ENCODE measurements at places on chromosomes 2 and 18.

DNA sequence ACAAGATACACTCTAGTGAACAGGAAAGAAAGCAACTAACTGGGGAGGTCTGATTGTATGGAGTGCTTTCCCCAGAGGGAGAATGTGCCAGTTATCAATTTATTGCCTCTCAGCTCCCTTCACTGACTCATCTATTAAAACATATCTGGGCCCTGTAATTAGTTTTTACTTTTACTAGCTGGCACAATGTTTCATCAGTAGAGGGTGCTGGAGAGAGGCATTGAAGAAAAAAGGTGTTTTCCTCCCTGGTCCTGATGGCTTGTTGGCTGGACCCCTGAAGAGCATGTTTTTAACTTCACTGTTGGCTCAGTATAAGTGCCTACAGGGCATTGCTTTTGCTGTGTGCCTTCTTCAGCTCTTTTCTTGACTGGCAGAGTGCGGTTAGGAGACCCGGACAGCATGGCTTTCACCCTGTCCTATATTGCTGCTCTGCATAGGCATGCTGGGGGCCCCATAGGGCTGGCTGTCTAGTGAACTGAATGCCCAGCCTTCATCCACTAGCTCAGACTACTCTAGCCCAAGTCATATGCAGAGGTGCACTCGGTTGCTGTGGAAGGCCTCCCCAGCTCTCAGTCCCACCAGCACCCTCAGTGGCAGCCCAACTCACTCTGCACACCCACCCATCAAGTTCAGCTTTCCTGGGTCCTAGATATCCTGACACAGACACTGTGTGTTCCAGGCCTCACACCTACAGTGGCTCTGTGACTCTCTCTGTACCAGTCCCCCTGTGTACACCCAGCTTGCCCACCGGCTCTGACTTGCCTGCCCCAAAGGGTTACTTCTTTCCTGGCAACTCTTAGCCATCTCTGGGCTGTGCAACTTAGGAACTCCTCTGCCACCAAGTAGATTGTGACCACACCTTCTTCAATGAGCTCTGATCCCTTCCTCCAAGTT, 62.3 kb upstream of the ACYP2 start:
- no peak for DNase-seq

- DNase-seq = no peak
These were observed 213.4 kb downstream of the DCC start for GRCh38 chr18:52553441-52553840.

GRCh38 chr2:23595601-23596251, 210.7 kb downstream of the KLHL29 start:
- no peak for DNase-seq

GRCh38 chr2:26292646-26293045, 47.9 kb downstream of the HADHB start:
- no peak for DNase-seq

DNA sequence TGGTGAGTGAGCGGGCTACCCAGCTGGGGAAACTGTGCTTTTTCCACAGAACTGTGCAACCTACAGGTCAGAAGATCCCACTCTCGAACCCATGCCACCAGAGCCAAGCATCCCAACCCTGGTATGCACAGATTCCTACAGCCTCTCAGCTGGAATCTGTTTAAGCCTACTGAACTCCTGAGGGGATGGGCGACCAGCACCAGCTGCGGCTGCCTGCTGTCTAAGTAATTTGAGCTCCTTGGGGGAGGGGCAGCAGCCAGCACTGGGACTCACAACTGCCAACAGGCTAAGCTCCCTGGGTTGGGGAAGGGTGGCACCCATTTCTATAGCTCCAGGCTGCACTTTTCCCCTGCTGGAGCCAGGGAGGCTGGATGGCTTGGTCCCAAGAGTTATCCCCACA, 11.8 kb downstream of the CYP27C1 start:
- DNase-seq = no peak

DNA sequence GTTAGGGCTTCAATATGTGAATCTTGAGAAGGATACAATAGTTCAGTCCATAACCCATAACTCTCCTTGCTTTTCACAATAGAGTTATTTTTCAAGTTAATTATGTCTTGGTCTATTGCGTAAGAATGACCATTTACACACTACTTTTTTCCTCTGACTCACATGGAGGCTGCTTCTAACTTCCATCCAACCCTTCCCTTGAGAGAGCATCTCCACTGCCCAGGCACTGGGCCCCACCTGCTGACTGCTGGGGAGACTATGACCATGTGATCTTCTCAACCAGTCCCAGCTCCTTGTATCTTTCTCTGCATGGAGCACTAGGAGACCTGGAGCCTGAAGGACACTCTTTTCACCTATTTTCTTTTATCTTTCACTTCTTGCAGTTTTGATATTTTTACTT, 251.5 kb downstream of the GPD2 start:
- no peak for DNase-seq

- peak; percentile 39 for DNase-seq
These were observed 248.9 kb downstream of the TDRD15 start for GRCh38 chr2:21372654-21373053.

DNA sequence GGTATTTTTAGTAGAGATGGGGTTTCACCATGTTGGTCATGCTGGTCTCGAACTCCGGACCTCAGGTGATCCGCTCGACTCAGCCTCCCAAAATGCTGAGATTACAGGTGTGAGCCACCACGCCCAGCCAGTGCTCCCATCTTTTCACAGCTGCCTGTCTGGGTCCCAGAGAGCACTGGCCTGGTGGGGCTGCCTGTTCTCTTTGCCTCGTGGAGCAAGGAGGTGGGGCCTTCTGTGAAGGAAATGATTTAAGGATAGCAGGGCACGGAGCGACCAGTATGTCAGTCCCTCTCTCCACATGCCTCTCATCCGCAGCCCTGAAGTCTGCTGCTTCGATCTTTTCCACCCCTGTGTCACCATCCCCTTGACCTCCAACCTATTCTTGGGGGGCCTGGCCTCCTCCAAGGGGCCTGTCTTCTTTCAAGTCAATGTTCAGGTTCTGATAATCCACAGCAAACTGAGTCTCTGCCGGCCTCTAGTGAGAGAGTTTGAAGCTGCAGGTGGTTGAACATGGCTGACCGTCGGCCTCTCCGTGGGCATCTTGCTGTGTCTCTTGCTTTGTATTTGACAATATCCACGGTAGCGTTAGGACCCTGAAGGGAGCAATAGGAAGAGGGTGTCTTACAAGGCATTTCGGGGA, 28.2 kb upstream of the GIGYF2 start:
- DNase-seq = no peak

- DNase-seq = no peak
These were observed 61.1 kb downstream of the EIF5B start for GRCh38 chr2:99398303-99398702.

GRCh38 chr2:176468457-176469113, 199.3 kb downstream of the MTX2 start:
- DNase-seq = no peak

- DNase-seq = no peak
These were observed 75.5 kb upstream of the KLF7 start for GRCh38 chr2:207241198-207241597.

DNA sequence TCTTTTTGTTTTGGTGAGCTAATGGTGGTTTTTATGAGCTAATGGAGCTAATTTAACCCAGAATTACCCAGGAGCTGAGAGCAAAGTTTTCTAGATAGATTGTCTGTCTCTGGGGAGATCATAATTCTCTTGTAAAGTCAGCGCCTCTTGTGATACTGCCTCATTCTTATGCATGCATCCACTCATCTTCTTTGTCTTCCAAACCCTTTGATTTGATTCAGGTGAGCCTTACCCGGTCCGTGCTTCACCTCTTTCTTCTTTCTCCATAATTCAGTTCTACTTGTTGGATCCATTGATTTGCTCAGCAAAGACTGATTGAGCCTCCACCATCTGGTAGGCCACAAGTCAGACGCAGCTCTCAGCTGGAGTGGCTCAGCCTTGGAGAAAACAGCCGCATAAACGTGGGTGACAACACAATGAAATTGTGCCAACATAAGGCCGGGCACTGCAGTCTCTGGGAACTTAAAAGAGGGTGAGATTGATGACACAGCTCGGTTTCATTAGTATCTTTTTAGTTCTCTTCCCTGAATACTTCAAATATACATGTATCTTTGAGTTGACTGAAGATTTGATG, 158.5 kb upstream of the SH3BP4 start:
- DNase-seq = no peak

- no peak for DNase-seq
These were observed 114.1 kb upstream of the MSH2 start for GRCh38 chr2:47288864-47289263.

GRCh38 chr2:189483571-189483970, 42.3 kb downstream of the WDR75 start:
- DNase-seq = no peak

DNA sequence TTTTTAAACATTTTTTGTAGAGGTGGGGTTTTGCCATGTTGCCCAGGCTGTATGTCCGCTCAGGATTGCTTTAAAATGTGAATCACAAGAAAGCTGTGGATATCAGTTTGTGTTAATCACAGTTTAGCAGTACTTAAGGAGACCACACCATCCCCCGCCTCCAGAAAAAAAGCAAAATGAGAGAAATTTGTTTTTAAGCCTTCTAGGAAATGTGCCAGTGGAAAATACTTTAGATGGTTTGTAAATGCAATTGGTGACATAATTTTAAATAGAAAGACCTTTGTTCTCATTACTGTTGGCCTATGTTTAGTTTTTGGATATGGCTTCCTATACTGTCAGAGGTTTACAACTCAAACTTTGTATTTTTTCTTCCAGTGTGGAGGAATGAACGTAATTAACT, 27.0 kb downstream of the GCA start:
- DNase-seq = no peak

DNA sequence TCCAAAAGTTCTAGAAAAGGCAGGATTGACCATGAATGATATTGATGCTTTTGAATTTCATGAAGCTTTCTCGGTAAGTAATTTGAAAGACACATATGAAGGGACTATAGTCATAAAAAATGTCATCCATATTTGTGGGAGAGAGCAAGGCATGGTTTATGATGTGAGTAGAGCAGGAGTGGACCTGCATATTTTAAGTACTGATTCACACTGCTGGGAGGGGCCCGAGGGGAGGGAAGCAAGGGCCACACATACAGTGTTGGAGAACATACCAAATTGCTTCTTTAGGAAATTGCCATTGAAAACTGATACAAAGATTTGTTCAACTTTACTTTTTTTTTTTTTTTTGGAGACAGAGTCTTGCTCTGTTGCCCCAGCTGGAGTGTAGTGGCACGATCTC, 39.4 kb downstream of the HADHB start:
- DNase-seq = no peak

DNA sequence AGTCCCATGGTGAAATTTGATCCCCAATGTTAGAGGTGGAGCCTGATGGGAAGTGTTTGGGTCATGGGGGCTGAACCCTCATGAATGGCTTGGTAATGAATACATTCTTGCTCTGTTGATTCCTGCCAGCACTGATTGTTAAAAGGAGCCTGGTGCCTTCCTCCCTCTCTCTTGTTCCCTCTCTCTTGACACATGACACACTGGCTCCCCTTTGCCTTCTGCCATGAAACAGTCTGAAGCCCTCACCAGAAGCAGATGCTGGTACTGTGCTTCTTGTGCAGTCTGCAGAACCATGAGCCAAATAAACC, 30.6 kb upstream of the EPC2 start:
- no peak for DNase-seq

- DNase-seq = no peak
These were observed 54.0 kb upstream of the STRN start for GRCh38 chr2:37020212-37020886.

- DNase-seq = no peak
These were observed 2.4 kb downstream of the C2orf42 start for GRCh38 chr2:70188460-70188859.

- no peak for DNase-seq
These were observed 53.9 kb downstream of the MYO7B start for GRCh38 chr2:127589358-127589757.

DNA sequence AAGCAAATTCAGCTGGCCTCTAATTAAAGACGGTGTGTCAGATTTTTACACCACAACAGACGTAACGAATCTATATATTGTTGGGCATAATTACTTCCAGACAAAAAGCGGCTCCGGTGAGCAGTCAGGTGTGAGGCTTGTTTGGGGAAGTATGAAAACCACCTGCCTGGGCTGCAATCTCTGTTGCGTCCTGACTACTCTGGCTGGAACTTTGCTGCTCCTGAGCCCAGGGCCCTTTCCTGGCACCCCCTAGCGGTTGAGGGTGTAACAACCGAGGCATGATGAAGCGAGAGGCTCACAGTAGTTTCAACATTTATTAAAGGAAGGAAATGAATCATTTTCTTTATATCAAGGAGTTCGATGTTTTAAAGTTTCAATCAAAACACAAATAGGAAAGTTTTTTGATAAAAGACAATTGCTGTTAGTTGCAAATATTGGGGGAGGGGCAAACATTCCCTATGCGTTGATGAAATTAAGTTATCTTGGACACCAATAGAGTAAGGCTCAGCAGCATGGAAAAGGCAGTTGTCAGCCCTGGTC, 10.6 kb upstream of the ITGB6 start:
- DNase-seq = peak; percentile 18

- no peak for DNase-seq
These were observed at the start of gene DTNA for GRCh38 chr18:34709750-34710441. DTNA (plus strand) TSS chr18:34710298; CDS start chr18:34755977, 45,679 bp downstream.

DNA sequence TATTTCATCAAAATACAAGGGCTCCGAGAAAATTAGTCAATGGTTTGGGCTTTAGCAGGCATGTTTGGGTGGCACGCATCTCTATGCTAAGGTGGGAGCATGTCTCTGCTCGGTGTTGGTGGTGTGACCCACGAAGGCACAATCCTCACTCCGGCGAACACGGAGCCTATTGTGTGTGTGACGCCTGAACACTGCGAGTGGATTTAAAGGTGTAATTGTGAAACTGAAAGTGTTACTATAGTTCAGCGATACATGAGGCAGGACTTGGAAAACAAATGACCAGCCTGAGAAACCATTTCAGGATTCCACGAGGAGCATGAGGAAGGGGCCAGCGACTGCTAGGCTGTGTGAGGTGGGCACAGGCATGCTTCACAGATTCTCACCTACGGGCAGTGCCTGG, 41.7 kb upstream of the LDLRAD4 start:
- DNase-seq = no peak

All from NCI-H1048 (cell line).